Foreskin fibroblast (primary cell): ENCODE measurements at places on chromosomes 1 and 21.

- no peak for DNase-seq
Observed at GRCh38 chr1:242731446-242731845, 206.9 kb upstream of the PLD5 start.

DNA sequence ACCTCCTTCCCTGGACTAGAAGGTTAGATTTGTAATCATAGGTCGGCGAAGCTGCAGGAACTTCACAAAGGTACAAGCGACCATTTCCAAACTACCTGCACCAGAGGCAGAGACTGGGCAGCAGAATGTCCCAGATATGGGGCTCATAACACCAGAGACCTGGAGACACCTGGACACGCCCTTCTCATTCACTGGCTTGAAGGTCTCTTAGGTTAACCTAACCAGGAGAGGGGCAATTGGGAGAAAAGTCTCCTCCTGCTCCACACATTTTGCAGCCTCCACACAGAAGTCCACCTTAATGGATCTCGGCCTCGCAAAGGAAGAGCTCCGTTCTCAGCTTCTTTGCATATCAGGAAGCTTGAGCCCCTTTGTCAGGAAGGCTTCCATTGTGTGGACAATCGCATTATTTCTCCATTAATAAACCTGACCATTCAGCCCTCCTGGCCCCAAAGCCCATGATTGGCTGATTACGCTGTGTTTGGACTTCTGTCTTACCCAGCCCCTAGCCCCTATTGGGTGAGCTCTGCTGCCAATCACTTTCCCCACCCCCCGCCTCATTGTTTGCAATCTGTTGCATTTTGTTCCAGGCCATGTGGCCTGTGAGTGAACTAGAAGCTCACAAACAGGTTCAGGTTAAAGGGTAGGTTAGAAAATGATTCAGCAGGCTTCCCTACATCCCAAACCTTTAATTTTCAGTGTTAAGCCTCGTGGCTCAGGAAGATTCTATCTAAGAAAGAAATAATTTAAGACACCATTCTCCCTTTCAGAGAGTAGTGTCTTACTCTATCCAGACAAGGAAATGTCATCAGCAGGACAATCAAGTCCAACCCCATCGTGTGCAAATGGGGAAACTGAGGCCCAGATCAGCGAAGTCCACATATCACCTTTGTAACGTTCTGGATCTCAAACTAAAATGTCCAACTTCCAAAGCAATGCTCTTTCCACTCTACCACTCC, 2.8 kb downstream of the MYCL start:
- DNase-seq, result peak; percentile 69

DNA sequence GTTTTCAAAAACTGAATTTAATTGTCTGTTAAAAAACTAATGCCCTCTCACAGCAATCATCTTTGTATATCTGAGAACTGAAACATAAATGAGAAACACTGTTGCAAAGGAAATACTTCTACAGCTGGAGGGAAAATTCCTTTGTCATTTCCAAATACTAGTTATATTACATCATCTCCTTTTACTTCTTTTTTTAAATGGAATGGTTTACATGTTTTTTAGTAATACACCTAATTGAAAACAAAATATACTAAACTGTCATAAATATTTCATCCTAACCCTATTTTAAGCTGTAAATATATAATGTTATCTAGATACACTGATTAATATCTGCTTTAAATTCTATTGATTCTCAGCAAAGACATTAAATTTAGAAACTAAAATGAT, 19.1 kb downstream of the CDC42BPA start:
- peak; percentile 50 for DNase-seq

GRCh38 chr1:114150016-114150415, 3.7 kb downstream of the SYT6 start:
- DNase-seq, result no peak

DNA sequence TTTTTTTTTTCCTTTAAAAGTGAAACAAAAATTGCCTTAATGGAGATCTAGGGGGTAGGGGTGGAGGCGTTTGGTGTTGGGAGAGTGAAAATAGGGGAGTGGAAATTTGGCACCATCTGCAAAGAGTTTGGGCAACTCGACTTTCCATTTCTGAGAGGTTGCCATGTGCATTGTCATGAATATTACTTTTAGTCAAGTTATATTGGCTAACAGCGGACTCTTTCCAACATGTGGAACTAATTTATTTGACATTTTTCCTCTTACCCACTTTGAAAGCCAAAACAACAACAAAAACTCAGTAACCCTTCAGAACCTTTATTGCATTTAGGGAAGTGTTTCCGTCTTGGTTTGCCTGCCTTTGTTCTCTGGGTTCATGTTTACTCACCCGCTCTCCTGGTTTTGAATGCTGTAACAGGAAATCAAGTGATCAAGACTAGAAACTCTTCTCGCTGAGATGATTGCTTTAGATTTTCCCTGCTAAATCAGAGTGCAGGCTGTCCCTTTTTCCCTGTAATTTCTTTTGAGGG, 70.4 kb downstream of the CACHD1 start:
- peak; percentile 63 for DNase-seq

DNA sequence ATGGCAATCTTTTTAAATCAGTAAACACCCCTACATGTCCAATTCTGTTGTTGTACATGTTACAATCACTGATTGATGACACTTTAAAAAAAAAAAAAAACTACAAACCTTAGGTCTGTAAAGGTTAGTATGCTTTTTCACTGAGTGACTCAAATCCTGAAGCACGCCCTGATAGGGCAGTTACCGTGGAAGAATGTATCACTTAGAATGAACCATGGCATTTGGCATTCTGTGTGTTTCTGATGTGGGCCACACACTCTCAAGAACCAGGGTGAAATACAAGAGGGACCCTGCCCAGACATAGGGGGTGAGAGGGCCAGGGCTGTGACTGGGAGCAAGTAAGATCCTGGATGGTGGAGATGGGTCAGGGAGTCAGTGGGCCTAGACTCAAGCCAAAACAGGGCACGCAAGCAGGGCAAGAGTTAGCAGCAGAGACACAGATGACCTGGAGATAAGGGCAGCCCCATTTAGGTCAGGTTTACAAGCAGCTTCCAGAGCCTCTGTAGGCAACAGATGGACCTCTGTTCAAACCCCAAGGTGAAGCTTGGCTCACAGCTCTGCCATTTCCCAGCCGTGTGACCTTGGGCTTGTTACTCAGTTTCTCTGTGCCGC, 47.6 kb upstream of the DMRTB1 start:
- no peak for DNase-seq

DNA sequence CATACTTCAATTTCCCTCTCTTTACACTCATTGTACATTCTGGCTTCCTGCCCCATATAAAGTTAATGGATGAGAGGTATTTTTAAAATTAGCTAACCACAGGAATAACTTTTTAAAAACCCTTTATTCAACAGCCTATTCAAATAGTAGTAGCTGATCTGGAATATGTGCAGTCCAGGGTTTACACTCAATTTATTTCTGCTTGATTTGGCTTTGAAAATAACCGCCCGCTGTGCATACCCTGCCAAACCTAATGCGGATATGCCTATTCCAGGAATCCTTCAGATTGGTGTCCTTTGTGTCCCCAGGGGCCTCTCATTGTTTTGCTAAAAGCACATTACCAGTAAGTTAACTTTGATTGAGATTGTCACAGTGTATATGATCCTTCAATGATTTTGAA, 1686.2 kb downstream of the PLA2G4A start:
- no peak for DNase-seq

- DNase-seq, result no peak
Observed at GRCh38 chr1:43883321-43883720, 50.3 kb upstream of the ARTN start.

- DNase-seq, result no peak
Observed at GRCh38 chr1:102074874-102075273, 78.1 kb upstream of the OLFM3 start.

GRCh38 chr1:71964188-71964587, 318.2 kb downstream of the NEGR1 start:
- DNase-seq, result no peak

GRCh38 chr1:152458384-152459185, 44.5 kb upstream of the CRNN start:
- DNase-seq, result peak; percentile 79

GRCh38 chr1:202200669-202201068, 7.1 kb downstream of the LGR6 start:
- no peak for DNase-seq

DNA sequence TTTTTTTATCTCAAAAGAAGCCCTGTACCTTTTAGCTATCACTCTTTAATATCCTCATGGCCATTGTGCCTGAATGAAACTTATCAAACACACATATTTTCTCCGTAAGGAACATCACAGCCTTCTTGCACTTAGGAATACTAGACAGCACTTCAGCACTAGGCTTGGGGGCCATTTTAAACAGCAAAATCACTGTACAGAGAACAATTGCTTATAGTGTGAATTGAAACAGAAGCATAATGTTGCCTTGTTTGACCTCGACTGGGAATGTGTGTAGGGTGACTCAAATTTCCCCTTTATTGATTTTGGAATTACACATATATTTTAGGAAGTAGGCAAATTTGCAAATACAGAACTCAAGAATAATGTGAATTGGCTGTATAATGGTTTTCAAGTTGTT, 36.4 kb downstream of the KYAT3 start:
- no peak for DNase-seq

- no peak for DNase-seq
Observed at GRCh38 chr1:208156310-208156709, 87.9 kb downstream of the PLXNA2 start.

DNA sequence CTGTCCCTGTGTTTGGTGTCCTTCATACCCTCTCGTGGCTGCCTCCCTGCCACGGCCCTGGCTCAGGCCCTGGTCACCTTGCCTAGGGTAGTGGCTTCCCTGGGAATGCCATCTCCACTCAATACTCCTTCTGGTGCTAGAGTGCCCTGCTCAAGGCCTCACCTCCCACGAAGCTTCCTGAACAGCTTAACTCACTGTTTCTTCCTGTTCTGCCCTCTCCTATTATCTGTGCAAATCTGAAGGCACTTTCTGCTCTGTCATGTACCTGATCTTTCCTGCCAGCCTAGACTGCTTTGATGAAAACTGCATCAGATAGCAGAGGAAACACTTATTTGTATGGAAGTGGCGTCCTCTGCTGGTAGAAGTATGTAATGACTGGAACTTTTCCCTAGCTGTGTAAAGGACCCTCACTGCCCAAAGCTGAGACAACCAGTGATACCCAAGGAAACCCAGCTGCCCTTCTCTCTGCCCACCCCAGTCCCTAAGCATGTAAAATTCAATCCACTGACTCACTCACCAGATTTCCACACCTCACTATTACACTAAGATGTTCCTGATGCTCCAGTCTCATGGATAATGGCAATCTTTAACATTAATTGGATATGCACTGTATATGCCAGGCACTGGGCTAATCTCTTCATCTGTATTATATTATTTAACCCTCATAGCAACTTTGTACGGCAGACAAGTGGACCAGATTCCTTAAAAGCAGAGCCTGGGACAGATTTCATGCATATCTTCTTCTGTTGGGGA, 36.2 kb upstream of the BTG2 start:
- DNase-seq, result peak; percentile 82

DNA sequence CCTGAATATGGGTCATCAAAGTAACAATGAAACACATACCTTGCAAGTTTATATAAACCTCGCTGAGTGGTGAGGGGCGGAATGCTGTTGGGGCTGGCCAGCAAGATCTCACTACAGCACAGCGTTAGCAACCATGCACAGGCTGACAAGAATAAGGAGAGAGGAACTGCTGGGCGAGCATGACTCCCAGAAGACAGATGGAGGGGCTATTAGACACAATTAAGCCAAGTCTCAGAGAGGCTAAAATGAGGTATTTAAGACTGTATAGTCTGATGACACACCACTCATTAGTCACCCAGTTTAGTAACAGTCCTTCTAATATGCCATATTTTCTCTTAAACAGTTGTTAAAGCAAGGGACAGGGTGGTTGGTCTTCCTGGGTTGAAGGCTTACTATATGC, 340.2 kb upstream of the NR5A2 start:
- DNase-seq, result peak; percentile 43

- peak; percentile 1 for DNase-seq
Observed at GRCh38 chr1:157852476-157852875, 10.9 kb upstream of the CD5L start.

- DNase-seq, result no peak
Observed at GRCh38 chr1:177770096-177770495, 199.8 kb downstream of the SEC16B start.

- no peak for DNase-seq
Observed at GRCh38 chr1:20660847-20661206, 342 bp downstream of the DDOST start.

DNA sequence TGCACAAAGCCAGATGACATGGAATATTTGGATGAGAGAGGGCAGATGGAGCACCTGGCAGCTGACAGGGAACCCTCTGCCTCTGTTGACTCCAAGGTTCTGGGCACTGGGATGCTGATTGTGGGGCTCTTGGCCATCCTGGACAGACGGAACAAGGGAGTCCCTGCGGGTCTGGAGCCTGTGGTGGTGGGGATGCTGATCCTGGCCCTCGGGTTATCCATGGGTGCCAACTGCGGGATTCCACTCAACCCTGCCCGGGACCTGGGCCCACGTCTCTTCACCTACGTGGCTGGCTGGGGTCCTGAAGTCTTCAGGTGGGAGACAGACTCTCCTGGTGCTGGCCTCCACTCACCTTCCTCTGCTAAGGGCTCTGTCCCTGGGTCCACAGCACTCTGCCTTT, 1.8 kb upstream of the ATP8B2 start:
- DNase-seq, result no peak

- DNase-seq, result no peak
Observed at GRCh38 chr1:111867868-111868440, 112.3 kb downstream of the DDX20 start.

- peak; percentile 67 for DNase-seq
Observed at GRCh38 chr1:29719253-29719652, 482.9 kb downstream of the PTPRU start.

- DNase-seq, result no peak
Observed at GRCh38 chr1:109112056-109112651, 1.8 kb upstream of the ELAPOR1 start.

- no peak for DNase-seq
Observed at GRCh38 chr1:160646180-160646579, 664 bp downstream of the SLAMF1 start.

GRCh38 chr1:21518774-21519455, 9.7 kb downstream of the ALPL start:
- DNase-seq, result no peak

- peak; percentile 80 for DNase-seq
Observed at GRCh38 chr1:186605762-186606350, 74.4 kb downstream of the PTGS2 start.
